CD14-positive monocyte (primary cell): ENCODE measurements at places on chromosomes 6 and 20.

DNA sequence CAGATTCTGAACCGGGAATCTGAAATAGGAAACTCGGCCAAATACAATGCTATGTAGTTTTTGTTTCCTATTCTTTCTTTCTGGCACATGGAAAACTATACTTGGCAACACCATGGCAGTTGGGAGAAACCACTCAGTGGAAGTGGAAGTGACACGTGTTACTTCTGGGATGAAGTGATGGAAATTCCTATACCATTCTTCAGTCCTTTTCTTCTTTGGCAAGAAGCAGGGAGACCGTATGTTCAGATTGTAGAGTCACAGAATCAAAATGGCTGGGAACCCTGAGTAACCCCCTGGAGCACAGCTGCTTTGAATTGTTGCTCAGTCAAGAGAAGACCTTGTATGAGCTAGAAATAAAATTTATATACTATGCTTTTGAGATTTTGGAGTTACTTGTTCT lies 18.8 kb upstream of the TINAG start:
- DNase-seq: no peak

DNA sequence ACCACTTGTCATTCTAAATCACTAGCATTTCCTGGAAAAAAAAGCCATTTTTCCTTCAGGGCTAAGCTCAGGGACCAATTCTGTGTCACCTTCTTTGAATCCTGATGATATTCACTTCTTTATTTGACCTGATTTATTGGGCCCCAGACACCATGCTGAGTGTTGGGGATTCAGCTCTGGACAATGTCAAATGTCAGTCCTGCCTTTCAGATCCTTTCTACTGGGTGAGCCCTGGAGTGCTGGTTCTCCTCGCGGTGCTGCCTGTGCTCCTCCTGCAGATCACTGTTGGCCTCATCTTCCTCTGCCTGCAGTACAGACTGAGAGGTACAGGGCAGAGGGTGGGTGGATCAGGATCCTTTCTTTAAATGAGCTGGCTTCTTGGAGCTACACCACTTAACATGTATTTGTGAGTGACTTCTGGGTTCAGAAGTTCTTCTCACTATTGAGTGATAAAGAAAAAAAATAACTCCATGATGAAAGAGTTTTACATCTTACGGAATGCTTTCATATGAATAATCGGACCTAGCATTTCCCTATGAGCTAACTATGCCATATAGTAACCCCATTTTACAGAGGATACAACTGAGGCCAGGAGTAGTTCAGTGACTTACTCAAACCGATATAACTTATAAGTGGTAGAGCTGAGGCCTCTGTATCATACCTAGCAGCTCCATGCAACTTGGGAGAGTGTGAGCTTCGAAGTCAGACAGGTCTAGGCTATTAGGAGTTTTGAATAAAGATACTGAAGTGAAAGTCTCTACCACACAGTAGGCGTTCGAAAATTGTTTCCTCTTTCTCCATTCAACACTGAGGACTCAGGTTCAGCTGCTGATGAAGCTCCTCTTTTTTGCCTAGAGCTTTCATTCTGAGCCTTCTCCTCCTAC lies 9.3 kb downstream of the MOG start:
- no peak for DNase-seq

- DNase-seq: peak; percentile 5
Measured at GRCh38 chr6:105489216-105489530, 86.3 kb upstream of the PREP start.

DNA sequence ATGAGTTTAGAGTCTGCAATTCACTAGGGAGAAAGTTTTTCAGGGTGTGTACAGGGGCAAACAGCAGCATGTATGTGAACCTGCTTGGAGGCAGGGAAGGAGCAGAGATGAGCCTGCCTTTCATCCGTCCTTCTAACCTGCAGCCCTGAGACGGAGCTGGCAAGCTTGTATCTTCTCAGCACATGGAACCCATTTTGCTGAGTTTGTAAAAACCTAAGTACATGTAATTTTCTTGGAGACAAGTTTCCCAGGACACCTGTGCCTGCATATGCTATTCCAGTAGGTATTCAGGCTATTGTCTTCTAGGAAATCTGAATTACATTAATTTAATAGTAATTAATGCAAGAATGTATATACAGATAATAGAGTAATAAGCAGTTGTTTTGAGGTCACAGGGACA lies 28.8 kb upstream of the MOXD1 start:
- DNase-seq: no peak

GRCh38 chr6:21931641-21932335 lies 338.2 kb downstream of the SOX4 start:
- no peak for DNase-seq

DNA sequence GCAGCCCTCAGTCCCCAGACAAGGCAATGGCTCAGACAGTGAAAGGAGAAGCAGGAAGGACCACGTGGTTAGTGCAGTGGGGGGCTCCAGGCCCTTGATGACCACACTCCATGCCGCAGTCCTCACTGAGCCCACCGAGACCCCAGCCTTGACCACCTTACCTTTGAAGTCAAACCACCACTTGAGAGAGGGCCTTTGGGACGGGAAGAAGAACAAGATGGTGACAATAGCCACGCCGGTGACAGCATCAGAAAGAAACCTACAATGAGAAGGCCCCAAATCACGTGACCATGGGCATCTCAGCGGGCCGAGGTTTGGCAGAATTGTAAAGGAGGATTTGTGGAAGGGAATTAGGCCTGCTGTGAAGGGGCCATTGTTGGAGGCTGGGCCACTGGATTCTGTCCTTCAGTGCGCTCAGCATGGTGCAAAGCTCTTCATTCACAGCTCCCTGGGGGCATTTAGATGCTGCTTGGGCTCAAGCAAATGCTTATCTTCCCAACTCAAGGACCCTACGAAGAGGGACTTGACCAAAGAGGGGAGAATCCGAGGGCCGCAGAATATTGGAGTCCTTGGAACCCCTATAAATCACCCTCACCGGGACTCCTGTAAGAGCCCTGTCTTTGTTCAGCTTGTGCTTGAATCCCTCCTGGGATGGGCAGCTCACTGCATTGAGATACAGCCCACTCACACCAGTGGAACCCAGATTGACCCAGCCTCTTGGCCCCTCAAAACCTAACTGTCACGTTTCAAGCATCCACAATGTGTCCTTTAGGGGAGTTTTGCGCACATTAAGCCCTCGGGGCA lies 33.2 kb upstream of the OCSTAMP start:
- DNase-seq: no peak
